ENCODE measurements at places on chromosomes 4 and X.

DNA sequence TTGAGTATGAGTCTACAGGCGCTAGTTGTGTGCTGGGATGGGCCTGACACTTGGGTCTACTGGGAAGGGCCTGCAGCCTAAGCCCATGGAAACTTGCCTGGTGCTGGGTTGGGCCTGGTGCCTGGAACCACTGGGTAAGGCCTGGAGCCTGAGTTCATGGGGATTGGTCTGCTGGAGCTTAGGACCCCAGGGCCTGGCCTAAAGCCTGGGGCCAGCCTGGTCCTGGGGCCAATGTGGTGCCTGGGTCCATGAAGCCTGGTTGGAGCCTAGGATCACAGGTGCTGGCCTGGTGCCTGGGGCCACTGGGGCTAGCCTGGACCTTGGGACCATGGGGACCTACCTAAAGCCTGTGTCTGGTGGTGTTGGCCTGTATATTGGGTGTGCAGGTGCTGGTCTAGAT, 270.3 kb upstream of the GRIA3 start:
- DNase-seq, result no peak

GRCh38 chr4:94488670-94489069, 36.9 kb downstream of the PDLIM5 start:
- DNase-seq, result no peak

GRCh38 chr4:675980-676870, 1.9 kb downstream of the MYL5 start:
- DNase-seq, result no peak

GRCh38 chr4:92615049-92615448, 311.3 kb downstream of the GRID2 start:
- no peak for DNase-seq

- no peak for DNase-seq
These were observed 6.7 kb downstream of the BBS12 start for GRCh38 chr4:122739174-122739573.

GRCh38 chrX:63810746-63811145, 25.7 kb upstream of the ARHGEF9 start:
- no peak for DNase-seq

DNA sequence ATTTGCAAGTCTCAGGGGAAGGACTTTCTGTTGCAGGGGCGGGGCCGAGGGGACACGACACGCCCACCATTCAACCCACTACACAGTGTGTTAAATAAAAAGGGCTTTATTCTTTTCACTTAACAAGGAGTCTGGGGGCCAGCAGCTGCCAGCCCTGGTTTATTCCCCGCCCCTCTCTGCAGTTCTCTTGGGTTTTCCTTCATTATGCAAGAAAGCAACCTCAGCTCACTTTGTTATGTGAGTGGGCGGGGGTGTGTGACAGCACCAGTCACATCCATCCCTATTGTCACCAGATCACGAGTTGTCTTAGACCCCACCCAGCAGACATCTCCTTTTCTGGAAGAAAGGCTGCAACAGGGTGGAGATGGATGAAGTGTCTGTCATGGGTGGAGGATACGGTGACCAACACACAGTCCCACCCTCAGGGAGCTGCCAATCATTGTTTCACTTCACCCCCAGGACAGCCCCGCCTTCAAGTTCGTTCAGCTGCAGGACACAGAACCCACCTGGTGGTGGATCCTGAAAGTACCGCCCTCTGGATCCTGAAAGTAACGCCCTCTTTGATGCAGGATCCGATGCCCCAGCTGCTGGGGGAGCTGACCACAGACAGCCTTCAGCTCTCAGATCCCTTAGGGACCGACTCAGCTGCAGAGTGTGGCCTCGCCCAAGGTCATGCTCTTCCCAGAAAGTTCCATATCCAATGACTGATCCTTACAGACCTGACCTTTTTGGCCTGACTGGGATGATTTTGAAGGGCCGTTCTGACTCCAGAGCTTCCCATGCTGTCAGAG, 79.6 kb downstream of the SMIM20 start:
- peak; percentile 20 for DNase-seq

DNA sequence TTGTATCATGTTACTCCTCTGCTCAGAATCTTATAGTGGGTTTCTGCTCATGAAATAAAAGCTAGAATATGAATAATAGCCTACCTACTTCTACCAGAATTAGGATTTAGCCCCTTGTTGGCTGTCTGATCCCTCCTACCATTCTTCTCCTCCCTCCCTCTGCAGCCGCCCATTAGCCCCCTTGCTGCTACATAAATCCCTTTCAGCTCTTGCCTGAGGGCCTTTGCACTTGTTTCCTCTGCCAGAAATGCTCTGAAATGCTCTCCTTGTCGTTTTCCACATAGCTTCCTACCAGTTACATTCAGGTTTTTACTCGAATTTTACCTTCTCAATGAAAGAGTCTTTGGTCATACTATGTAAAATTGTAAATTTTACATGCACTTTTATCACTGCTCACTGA, 159.2 kb downstream of the ADGRL3 start:
- DNase-seq, result no peak

GRCh38 chr4:1247864-1248244, 1.1 kb downstream of the CTBP1 start:
- DNase-seq, result no peak

- no peak for DNase-seq
These were observed 460.4 kb upstream of the GALNT7 start for GRCh38 chr4:172708184-172708583.

- no peak for DNase-seq
These were observed 326.8 kb downstream of the RAPGEF2 start for GRCh38 chr4:159429693-159430035.

DNA sequence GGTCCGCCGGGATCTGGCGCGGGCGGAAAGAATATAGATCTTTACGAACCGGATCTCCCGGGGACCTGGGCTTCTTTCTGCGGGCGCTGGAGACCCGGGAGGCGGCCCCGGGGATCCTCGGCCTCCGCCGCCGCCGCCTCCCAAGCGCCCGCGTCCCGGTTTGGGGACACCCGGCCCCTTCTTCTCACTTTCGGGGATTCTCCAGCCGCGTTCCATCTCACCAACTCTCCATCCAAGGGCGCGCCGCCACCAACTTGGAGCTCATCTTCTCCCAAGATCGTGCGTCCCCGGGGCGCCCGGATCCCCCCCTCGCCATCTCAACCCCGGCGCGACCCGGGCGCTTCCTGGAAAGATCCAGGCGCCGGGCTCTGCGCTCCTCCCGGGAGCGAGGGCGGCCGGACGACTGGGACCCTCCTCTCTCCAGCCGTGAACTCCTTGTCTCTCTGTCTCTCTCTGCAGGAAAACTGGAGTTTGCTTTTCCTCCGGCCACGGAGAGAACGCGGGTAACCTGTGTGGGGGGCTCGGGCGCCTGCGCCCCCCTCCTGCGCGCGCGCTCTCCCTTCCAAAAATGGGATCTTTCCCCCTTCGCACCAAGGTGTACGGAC, 482 bp upstream of the SHOX start:
- no peak for DNase-seq

DNA sequence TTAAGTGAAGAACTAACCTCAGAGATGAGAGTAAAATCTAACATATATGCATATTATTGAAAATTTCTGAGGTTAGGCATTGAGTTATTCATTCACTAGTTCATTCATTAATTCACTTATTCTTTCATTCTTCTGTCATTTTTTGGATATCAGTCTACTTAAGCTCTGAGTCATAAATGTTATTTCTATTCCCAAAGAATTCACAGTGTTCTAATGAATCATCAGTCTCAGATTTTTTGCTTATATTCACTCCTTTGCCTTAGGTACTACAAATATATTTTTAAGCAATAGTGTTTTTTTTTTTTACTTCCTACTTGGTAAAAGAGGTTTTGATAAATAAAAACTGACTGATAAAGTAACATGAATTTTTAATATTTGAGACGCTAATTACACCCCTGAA, 95.2 kb upstream of the DKK2 start:
- no peak for DNase-seq

GRCh38 chrX:115702982-115703381, 142.0 kb downstream of the PLS3 start:
- no peak for DNase-seq

- DNase-seq, result no peak
These were observed 13.6 kb downstream of the HTRA3 start for GRCh38 chr4:8283161-8283560.

DNA sequence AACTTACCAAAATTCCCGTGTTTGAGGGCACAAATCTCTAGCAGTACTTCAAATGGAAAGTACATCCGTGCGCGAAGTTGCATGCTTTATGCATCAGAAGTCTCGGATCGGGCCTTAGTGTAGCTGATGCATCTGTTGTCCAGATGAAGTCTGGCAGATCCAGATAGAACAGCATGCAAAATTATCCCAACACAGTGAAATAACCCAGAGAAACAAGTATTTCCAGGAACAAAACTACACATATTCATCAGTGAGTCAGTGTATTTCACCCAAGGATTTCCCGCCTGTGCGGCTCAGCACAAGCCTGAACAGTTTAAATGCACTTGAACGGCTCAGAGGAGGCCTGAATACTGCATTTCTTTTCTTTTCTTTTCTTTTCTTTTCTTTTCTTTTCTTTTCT, 27.4 kb upstream of the CLDN24 start:
- DNase-seq, result no peak

- no peak for DNase-seq
These were observed 805.9 kb upstream of the GRID2 start for GRCh38 chr4:91497892-91498291.

GRCh38 chr4:20617678-20618396, 82.4 kb upstream of the PACRGL start:
- DNase-seq, result no peak

DNA sequence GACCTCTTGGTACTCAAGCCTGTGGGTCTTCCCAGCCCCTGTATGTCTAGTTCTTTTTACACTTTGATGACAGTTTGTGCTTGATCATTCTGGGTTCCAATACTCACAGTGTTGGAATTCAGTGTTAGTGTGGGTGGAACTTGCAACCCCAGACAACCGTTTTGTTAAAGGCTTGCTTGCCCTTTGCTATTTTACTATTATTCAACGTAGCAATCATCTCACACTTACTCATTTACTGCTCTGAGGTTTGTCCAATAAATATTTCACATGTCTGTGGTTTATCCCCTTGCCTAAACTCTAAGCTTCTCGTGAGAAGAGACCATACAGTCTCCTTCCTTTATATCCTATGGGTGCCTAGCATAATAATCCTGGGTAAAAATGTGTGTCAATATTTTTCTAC, 15.3 kb downstream of the CCNG2 start:
- DNase-seq, result no peak

GRCh38 chr4:5808081-5808741, 84.7 kb downstream of the CRMP1 start:
- no peak for DNase-seq

- no peak for DNase-seq
These were observed 37.1 kb downstream of the STX18 start for GRCh38 chr4:4504783-4505182.

DNA sequence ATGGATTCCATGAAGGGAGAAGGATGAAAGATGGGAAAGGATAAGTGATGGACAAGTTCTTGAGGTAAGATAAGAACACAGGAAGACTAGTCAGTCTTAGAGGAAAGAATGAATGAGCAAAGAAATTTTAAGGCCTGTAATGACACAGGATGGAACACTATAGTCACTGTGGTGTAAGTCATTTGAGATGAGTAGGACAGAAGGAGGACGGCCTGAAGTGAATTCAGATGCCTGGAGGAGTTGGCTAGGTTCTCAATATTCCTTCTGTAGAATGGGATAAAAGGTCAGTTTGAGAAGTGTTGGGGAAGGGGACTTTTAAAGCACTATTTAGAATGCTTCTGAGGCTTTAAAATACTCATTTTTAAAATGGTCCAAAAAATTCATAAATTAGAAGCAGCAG, 3.9 kb downstream of the MSMO1 start:
- DNase-seq, result no peak

DNA sequence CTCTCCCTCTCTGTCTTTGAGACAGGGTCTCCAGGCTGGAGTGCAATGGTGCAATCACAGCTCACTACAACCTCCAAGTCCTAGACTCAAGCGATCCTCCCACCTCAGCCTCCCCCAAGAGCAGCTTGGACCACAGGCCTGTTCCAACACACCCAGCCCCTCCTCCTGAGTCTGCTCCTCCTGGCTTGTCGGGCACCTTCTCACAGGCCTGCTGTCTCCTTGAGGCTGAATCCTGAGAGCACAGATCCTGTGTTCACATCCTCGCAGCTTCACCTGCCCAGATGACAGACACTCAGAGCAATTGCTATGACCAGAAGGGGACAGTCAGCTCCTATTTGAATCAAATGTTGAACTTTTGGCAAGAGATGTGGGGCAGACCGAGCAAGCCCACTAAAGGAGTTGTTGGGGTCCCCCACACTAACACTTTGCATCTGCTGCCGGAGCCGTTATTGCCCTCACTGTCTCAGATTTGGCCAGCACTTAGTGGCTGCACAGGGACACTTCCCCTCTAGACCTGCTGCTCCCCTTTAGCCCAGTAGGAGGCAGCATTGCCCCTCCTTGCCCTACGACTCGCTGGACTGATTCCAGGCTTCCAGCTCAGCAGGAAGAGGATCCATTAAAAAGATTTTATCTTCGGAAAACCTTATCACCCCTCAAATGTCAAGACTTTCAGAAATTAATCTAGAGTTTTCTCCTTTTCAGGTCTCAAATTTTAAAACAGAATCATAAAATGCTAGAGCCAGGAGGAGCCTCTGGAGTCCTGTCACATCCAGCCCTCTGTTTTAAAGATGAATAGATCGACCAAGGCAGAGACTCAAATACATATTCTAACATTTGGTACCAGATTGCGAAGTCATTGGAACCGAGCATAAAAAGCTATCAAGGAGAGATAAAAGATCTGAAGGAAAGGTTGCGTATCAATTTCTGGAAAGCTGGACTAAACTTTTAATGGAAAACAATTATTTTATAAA, 113.7 kb downstream of the USP46 start:
- peak; percentile 61 for DNase-seq

GRCh38 chr4:167032871-167033270, 201.4 kb downstream of the SPOCK3 start:
- no peak for DNase-seq

DNA sequence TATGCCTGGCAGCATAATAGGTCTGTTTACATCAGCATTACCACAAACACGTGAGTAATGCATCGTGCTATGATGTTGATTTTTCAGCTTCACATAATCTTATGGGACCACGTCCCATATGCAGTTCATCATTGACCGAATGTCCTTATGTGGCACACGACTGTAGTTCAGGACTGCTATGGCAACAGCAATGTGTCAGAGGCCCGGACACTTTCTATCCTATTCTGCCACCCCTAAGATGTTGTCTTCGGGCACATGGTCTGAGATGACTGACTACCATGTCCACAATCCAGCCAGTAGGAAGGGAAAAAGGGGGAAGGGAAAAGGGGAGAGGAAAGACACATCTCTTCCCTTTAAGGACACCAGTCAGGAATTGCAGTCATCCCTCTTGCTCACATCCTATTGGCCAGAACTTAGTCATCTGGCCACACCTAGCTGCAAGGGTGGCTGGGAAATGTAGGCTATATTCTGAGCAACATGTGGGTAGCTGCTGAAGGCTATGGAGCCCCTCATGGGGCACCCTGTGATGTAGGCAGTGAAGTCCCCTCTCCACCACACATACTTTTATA, 196.0 kb upstream of the RBPJ start:
- DNase-seq, result no peak

DNA sequence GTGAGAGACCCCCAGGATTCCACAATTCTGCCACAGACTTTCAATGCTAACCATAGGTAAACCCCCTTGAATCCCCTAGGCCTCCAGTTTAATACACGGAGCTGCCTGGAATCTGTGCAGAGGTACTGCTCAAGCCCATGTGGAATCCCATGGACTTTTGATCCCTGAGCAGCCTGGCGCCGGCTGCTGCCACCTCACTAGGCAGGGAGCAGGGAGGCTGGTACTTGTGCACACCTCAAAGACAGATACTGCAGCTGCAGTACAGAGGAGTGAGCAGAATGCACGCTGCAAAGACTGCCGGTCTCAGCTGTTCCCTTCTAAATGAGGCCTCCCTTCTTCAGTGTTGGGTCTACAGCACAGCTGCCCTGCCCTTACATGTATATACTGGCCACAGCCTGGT, 79.4 kb downstream of the RPS6KA6 start:
- no peak for DNase-seq

All from activated T-cell treated with anti-CD3 and anti-CD28 coated beads, Interleukin-2, amount 50 U/mL, for 1 hour (primary cell).